ENCODE measurements at places on chromosomes 5 and 9.

DNA sequence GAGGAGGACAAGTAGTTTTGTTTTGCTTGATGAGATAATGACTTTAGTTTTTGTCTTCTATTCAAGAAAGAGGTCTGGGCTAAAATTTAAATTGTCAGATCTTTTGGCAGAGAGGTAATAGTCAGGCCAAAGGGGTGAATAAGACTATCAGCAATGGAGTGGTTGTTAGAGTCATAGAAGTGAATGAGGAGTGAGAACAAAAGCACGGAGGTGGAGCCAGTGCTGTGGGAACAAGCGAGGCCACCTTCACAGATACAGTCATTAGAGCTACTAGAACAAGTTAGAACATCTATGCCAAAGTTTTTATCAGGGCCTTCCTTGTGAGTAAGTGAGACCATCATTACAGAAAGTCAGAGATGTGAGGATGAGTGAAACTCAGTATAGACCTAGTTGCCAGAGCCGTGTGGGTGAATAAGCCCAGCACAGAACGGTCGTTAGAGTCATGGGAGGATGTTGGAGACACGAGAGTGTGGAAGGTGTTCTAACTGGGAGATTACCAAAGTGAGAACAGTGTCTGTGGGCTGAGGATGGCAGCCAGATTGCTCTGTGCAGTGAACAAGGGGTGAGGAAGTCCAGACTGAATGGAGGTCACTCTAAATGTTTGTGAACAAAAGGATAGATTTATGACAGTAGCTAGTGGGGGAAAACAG is 135.1 kb downstream of the RPS23 start:
- no peak for DNase-seq

DNA sequence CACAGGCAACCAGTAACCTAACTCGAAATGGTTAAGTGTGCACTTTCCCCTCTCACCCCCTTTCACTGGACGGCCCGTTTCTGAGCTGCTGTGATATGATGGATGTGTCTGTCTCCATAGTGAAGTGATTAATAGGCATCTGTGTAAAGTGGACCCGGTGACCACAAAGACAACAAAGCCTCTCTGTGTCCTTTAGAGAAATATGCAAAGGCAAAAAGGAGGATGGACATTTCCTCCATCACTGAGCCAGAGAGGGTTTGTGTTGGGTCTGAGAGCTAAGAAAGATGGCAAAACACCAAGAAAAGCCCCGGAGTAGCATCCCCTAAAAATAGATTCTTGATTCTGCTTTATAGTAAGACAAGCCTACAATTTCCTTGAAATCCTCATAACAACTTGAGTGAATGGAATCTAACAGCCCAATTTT is 120.6 kb downstream of the SEMA6A start:
- no peak for DNase-seq

GRCh38 chr9:26789959-26790358 is 102.6 kb downstream of the CAAP1 start:
- no peak for DNase-seq

DNA sequence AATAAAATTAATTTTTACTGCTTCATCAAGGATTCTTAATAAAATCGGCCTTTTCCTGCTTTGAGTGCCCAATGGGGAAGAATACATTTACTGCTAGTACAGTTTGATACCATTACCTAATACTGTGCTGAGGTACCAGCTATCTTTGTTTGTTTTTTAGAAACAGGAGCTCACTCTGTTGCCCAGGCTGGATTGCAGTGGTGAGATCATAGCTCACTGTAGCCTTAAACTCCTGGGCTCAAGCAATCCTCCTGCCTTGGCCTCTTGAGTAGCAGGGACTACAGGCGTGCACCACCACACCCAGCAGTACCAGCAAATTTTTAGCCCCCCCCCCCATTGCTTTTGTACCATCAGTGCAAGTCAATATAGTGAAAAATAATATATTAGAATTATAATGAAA is 13.6 kb upstream of the ANKHD1 start:
- DNase-seq: no peak

DNA sequence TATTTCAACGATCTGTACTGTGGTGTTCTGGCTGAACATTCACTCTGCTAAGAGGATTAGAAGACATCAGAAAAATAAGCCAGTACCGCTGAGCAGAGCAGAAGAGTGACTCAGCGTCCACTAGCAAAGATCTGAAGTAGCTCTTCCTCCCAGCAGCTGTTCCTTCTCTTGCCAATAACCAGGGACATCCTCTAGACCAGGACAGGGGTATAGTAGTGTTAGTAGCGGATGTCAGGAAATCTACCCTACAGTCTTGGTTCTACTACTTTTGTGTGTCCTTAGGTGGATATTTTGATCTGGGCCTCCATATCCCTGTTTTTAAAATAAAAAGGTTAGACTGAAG is 103.6 kb downstream of the TSSK1B start:
- no peak for DNase-seq

DNA sequence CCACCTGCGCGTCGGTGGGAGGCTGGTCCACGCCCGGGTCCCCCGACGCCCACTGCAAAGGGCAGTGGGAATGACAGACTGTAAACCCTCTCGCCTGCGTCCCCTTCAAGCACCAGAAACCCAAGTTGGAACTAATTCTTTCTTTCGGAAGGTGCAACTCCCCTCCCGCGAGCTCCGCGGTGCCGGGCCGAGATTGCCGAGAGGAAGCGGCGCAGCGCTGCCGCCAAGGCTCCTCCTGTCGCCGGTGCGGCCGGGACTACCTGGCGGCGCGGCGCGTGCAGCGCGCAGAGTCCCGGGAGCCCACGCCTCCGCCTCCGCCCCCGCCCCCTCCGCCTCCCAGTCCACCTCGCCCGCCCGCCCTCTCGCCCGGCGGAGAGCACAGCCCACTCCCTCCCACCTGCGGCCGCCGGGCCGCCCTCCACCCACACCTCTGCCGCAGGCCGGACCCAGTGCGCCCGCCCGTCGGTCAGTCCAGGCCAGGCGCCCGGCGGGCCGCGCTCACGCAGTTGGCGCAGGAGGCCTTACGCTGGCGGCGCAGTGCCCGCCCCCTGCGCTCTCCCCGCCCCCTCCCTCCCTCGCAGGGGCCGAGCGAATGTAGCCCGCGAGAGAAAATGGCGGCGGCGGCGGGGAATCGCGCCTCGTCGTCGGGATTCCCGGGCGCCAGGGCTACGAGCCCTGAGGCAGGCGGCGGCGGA is at the start of gene MAP3K1:
TSS of gene MAP3K1 (plus strand) at position 587 of the 695 bp plus-strand sequence. CDS start at position 612, 25 bp downstream.
- DNase-seq: peak; percentile 96

GRCh38 chr5:435156-435790 is 7.7 kb upstream of the EXOC3 start:
- no peak for DNase-seq

- DNase-seq: peak; percentile 86
Measured at GRCh38 chr5:107670932-107671741, at the start of gene EFNA5. Gene EFNA5 (minus strand): TSS chr5:107670937.

DNA sequence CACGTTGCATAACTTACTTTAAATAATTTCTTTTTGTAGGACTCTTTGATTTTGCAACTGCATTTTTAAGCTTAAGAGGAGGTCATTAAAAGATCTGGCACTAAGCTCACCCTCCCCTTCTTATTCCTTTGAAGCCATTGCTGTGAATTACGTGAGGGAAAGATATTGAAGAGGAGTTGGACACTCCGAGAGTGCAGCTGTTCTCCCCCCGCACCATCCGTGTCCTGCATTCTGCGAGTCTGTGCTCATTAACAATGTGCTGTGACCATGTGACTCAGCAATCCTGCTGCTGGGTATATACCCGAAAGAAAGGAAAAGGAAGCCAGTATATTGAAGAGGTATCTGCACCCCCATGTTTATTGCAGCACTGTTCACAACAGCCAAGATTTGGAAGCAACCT is 40.0 kb downstream of the NXNL2 start:
- no peak for DNase-seq

DNA sequence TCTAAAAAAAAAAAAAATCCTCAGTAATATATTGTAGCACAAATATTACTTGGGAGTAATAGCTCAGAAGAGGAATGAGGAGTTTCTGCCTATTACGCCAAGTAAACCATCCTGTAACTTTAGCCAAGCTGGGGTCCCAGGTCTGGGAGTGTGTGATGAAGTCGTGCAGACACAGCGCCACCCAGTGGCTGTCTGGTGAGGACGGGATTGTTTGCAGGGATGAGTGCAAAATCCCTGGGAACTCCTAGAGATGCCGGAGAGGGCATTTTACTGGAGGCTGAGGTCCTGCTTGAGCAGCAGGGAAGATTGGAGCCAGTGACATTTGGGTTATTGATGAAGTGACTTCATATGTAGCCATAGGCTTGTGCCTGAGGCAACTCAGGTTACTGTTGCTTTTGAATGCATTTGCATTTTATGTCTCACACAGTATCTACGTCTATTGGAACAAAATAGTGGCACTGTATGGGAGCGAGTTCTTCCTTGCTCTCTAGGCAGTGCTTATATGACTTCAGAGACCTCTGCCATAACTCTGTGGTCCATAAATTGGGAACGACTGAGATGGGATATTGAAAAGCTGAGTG is 72.8 kb downstream of the PSAT1 start:
- peak; percentile 30 for DNase-seq

GRCh38 chr5:168438349-168438748 is 47.9 kb upstream of the RARS1 start:
- no peak for DNase-seq

GRCh38 chr9:99663856-99664255 is 157.8 kb upstream of the NR4A3 start:
- DNase-seq: no peak

GRCh38 chr5:146130440-146131045 is 25.2 kb upstream of the PLAC8L1 start:
- DNase-seq: no peak

DNA sequence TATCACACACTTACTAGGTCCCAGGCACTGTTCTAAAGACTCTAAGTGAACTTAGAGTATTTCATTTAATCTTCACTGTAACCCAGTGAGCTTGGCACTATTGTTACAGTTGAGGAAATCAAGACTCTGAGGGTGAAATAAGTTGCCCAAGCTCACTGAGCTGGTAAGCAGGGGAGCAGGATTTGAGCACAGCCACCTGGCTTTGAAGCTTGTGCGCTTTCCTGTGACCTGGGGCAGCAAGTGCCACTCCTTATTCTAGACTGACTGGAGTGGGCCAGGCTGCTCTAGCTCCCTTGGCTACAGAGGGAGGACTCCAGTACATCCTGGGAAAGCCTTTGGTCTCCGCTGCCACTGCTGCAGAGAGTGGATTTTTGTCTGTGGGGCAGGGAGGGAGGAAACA is 50.0 kb downstream of the RGS3 start:
- no peak for DNase-seq

GRCh38 chr5:15495026-15495425 is 5.0 kb upstream of the FBXL7 start:
- no peak for DNase-seq

DNA sequence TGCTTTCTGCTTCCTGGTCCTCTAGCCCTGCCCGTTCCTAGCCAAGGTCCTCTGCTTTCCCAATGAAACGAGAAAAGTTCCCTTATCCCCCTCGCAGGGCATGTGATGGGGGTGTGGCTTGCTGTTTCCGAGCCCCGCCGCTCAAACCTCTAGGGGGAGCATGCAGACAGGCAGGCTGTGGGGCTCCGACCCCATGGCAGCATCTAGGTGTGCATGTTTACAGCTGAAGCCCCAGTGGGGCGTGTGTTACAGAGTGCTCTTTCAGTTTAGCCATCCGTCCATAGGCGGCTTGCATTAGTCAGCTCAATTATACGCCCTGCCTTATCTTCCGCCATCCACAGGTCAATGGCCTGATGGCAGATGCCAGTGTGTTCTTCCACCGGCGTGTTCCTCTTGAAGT is 48.3 kb upstream of the SPATA31E1 start:
- no peak for DNase-seq

DNA sequence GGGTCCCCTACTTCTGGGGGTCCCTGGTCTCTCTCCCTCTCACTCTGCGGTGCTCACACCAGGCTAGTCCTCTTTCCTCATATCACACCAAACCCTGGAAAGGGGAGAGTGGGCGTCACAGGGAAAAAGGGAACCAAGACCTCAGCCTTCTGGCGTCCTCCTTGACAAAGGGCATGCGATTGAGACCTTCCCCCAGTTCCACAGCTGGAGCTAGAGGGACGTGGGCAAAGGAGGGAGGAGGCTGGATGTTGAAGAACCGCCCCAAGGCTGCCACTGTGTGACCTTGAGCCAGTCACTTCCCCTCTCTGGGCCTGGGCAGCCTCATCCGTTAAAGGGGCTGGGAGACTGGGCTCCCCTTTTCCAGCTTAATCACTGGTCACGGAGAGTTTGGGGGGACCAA is 18.5 kb upstream of the TOR2A start:
- no peak for DNase-seq

GRCh38 chr5:147854331-147854730 is 22.9 kb upstream of the SPINK1 start:
- DNase-seq: no peak

Data from right kidney (tissue), 9 donors.